ENCODE measurements at places on chromosomes 5 and 9.

GRCh38 chr5:147417135-147417813, 92.6 kb downstream of the DPYSL3 start:
- no peak for DNase-seq

GRCh38 chr9:21252721-21253547, 13.1 kb upstream of the IFNA14 start:
- DNase-seq, result no peak

GRCh38 chr5:145557345-145557744, 277.8 kb downstream of the PRELID2 start:
- DNase-seq, result no peak

- DNase-seq, result no peak
Observed at GRCh38 chr9:73701415-73702057, 549.9 kb downstream of the ANXA1 start.

DNA sequence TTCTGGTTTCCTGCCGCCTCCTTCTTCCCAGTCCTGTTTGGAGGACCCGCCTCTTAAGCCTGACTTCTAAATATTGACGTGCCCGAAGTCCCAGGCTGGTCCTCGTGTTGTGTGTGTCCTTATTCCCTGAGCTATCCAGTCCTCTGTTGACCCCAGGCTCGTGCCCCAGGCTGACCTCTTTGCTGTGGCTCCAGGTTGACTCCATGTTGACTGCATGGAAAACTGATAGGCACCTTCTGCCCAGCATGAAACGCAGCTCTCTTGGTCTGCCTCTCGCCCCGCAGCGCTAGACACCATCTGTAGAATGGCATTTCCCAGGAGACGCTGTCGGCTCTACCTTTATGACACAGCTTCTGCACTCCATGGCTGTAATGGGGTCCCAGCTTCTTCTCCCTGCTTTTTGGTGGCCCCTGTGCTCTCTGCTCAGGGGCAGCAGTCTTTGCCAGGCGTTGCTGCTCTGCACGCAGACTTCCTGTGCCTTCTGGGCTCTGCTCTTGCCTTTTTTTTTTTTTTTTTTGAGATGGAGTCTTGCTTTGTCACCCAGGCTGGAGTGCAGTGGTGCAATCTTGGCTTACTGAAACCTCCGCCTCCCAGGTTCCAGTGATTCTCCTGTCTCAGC, 28.4 kb downstream of the EHMT1 start:
- DNase-seq, result no peak

GRCh38 chr9:116209414-116210116, 56.0 kb downstream of the PAPPA start:
- DNase-seq, result no peak

- DNase-seq, result no peak
Observed at GRCh38 chr5:115374057-115374775, 77.8 kb upstream of the CCDC112 start.

DNA sequence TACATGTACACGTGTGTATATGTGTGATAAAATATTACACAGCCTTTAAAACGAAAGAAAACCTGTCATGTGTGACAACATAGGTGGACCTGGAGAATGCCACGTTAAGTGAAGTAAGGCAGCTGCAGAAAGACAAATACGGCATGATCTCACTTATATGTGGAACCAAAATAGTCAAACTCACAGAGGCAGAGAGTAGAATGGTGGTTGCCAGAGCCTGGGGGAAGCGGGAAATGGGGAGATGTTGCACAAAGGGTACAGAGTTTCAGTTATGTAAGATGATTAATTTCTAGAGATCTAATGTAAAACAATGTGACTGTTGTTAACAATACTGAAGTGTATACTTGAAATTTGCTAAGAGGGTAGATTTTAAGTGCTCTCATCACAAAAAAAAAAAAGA, 34.8 kb downstream of the ADAMTS12 start:
- DNase-seq, result no peak

- no peak for DNase-seq
Observed at GRCh38 chr5:82018462-82018861, 46.6 kb downstream of the ATG10 start.

- DNase-seq, result no peak
Observed at GRCh38 chr5:106307265-106307664, 1363.5 kb downstream of the EFNA5 start.

GRCh38 chr5:125042261-125042890, 295.9 kb upstream of the ZNF608 start:
- DNase-seq, result no peak

DNA sequence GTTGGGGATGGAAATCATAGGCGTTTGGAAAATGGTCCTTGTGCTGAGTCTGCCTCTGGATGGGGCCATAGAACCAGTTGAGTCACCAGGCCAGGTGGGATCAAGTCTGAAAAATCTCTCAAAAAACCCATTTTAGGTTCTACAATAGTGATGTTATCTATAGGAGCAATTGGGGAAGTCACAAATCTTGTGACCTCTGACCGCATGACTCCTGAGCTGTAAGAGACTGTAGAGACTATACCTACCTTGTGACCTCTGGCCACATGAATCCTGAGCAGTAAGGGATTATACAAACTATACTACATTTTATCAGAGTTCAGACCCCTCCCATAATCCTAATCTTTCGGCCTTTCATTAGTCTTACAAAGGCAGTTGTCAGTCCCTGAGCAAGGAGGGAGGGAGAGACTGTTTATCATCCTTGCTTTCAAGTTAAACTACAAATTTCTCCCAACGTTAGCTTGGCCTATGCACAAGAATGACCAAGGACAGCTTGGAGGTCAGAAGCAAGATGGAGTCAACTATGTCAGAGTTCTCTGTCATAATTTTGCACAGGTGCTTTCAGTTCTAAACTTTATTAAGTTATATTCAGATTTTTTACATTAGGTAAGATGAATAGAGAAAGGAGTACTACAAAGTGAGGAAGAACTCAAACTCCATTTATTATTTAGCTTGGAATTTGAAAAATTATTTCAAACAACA, 11.5 kb upstream of the JMY start:
- DNase-seq, result no peak

- no peak for DNase-seq
Observed at GRCh38 chr5:96051401-96051830, 89.8 kb upstream of the ELL2 start.

GRCh38 chr5:179228341-179229121, 116.7 kb downstream of the ADAMTS2 start:
- no peak for DNase-seq

DNA sequence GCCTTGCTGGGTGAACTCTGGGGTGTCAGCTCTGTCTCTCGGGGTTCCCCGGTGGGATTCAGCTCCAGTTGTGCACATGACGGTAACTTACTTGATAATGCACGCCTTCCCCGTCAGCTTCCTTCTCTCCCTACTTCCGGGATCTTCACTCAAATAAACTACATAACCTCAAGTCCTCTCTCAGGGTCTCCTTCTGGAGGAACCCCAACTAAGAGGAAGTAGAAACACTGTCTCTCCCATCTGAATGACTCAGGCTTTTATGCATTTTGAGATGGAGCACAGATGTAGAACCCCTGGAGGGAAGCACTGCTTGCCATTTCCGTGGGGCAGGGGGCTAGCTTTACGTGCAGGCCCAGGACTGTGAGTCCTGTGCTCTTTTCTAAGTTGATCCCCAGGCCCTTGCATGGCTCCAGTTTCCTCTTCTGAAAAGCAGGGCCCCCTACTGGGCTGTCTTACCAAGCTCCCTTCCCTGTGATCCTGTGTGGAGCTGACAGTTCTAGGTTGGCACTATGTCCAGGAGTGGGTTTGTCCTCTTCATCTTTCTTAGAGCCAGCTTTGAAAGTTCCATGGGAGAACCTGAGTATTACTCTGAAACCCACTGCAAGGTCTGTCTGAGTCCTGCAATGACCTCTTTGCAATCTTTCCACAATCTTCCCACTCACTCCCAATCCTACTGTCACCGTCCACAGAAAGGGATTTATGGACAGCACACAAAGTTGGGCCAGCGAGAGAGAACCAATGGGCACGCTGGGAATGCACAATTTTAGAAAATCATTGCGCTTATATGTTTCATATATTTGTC, 17.7 kb downstream of the S1PR3 start:
- DNase-seq, result no peak

Data from NCI-H1417 treated with DMSO at 0.1 percent for 48 hours (cell line).